Stimulated activated CD8-positive, alpha-beta memory T cell treated with anti-CD3 and anti-CD28 coated beads, Interleukin-7, amount 100 ng/mL, for 1 hour (primary cell): ENCODE measurements at places on chromosomes 4 and X.

- no peak for DNase-seq
Measured at GRCh38 chr4:184891816-184892397, 66.1 kb upstream of the ACSL1 start.

- DNase-seq = no peak
Measured at GRCh38 chr4:122784261-122784660, 42.4 kb upstream of the FGF2 start.

- DNase-seq = no peak
Measured at GRCh38 chr4:155402941-155403340, 26.2 kb upstream of the MAP9 start.

- DNase-seq = no peak
Measured at GRCh38 chr4:114237997-114238396, 258.6 kb upstream of the ARSJ start.

GRCh38 chr4:88143504-88143903, 14.9 kb downstream of the ABCG2 start:
- no peak for DNase-seq

GRCh38 chr4:122658818-122659295, 38.0 kb upstream of the IL21 start:
- no peak for DNase-seq

GRCh38 chrX:137566746-137567679, 1.1 kb downstream of the ZIC3 start:
- DNase-seq = no peak

- DNase-seq = no peak
Measured at GRCh38 chr4:48986654-48987164, 634 bp downstream of the CWH43 start.

- DNase-seq = no peak
Measured at GRCh38 chrX:41718481-41719235, 5.3 kb upstream of the GPR82 start.

DNA sequence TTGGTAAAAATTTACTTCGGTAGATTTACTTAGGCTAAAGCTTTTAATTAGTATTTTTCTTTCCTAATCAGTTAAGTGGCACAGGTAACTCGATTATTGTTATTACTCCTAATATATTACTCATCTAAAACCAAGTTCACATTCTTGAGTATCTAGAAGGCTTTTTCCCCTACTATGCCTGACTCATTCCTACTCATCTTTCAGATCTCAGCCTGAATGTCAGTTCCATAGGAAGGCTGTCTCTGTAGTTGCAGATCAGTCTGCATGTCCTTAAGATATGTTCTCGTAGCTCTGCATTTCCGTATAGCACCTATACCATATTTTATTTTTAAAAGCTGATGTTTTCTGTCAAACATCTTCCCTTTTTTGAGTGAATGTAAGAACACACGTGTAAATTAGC, 5.9 kb upstream of the FAM184B start:
- DNase-seq = no peak

DNA sequence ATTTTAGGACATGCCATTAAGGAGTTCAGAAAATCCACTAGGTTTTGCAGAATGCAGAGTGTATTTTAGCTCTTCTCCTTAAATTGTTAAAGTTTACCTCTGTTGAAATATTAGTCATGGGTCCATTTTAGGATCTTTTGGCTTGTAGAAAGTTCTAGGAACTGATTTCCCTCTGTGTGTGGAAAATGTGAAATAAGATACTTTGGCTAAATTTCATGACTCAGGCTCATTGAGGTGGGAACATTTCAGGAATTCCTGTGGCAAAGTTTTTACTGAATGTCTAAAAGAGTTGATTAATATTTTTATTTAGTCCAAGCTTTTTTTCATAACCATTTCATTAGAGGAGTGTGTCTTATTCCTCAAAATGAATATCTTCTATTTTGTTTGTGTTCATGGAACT, 7.0 kb downstream of the FHIP1A start:
- DNase-seq = no peak

GRCh38 chrX:36856849-36857248, 151.3 kb upstream of the FAM47C start:
- DNase-seq = no peak

DNA sequence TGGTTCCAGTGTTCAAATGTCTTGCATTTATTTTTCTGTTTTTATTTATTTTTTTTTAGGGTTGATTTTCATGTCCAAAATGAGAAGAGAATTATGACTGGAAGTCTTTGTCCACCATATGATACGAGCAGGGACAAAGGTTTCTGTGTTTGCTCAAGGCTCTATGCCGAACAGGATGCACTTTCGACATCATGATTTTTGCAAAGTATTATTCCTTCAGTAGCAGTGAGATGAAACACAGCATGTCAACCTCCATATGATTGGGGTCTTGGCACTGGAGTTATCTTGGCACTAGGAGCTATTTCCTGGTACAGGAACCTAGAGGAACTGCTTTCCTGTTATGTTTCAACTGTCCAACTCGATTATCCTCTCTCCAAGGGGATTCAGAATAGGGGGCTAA, 72.6 kb downstream of the UCHL1 start:
- DNase-seq = no peak

DNA sequence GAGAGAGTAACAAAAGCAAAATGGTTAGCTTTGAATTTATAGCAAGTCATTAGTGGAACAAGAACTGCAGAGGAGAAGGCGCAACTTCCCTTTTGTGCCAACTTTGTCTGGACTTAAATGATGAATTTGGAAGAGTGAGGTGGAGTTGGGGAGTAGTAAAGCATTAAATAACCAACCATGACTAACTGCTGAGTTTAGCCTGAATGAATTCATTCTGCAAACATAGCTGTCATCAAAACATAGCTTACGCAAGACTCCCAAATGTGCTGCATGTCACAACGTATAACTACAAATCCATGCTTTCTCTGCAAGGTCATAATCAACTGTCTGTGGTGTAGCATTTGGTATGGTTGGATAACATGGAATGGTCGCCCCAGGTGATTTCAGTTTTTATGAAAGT, 75.9 kb upstream of the RPL34 start:
- DNase-seq = no peak

DNA sequence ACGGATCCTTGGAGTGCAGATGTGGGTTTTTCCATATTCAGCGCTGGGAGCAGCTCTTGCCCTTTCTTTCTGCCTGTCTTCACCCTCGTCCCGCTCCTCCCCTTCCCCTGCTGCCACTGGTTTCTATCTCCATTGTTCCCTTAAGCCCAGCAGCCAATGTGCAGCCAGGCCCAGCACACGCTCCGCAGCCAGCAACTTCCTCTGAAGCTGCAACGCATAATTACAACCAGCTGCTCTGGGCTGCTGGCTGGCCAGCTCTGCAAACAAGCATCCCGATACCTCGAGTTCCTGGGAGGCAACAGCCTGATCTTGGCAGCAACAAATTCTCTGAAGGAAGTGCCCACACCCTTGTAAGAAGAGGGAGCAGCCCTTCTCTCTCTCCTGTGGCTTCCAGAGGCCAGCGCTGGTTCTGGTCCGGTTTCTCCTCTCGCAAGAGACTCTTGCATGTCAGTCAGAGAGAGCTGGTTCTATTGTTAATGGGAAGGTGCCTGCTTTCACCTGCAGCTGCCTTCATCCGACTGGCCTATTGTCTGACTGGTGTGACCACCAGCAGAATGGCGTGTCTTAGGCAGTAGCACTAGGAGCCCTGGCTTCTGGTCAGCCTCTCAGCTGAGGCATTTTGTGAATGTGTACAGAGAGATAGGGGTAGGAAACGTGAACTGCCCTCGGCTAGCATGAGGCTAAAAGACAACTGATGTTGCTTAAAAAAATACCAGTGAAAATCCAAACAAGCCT, 83.8 kb upstream of the MAML3 start:
- DNase-seq = no peak

DNA sequence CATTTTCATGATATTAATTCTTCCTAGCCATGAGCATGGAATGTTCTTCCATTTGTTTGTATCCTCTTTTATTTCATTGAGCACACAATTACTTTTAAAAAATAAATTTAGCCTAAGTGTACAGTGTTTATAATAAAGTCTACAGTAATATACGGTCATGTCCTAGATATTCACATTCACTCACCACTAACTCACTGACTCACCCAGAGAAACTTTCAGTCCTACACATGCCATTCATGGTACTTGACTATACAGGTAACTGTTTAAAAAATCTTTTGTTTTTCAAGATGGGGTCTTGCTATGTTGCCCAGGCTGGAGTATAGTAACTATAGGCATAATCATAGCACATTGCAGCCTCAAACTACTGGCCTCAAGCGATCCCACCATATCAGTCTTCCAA, 348.1 kb downstream of the RAPGEF2 start:
- no peak for DNase-seq

- no peak for DNase-seq
Measured at GRCh38 chr4:89939994-89940393, 45.3 kb downstream of the MMRN1 start.

DNA sequence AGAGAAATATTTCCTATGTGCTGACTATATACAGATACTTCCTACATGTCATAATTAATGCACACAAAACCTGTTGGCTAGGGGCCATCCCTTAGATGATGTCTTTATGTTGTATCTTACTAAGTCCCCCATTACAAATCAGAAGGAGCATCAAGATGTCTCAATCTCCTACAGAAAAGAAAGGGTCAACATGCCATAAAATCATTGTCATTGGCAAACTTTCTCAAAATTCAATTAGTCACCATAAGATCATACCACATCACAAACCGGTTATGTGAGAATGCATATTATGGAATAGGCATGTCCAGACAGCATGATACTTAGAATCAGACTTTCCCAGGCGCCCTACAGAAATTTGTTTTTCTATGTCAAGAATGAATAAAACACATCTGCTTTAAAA, 175.2 kb upstream of the TET2 start:
- DNase-seq = no peak

- DNase-seq = no peak
Measured at GRCh38 chr4:60034361-60034760, 1165.8 kb upstream of the ADGRL3 start.

DNA sequence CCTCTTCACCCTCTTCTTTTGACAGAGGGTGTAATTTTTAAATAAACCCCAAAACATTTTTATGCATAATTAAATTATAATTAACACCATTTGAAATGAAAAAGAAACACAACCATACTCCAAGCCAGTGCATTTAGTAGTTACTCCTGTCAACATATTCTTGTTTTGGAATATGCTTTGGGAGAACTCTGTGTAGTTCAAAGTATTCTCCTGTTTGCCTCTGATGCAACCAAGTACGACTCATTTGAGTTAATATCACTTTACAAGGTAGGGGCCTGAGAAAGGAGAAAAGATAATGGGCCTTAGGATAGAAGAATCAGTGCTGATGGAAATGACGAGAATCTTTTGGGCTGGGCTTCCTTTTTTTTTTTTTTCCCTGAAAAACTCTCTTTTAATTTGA, 2.7 kb downstream of the PTPN13 start:
- DNase-seq = no peak

DNA sequence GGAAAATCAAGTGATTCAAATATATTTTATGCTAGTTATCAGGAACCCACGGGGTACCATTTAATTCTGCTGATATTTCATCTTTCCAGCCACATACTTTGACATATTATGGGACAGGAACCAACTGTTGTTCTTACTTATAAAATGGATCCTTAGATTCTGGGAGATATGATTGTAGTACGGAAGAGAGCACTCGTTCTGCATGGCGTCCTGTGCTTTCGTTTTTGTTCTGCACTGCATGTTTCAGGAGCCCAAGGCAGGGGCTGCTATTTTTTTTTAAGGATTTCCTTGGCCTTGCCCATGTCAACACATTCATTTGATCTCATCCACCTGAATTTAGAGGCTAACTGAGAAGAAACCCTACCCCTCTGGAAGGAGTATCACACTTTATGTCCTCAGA, 245.5 kb upstream of the TLL1 start:
- DNase-seq = no peak

- no peak for DNase-seq
Measured at GRCh38 chr4:185997296-185997695, 71.7 kb upstream of the TLR3 start.

DNA sequence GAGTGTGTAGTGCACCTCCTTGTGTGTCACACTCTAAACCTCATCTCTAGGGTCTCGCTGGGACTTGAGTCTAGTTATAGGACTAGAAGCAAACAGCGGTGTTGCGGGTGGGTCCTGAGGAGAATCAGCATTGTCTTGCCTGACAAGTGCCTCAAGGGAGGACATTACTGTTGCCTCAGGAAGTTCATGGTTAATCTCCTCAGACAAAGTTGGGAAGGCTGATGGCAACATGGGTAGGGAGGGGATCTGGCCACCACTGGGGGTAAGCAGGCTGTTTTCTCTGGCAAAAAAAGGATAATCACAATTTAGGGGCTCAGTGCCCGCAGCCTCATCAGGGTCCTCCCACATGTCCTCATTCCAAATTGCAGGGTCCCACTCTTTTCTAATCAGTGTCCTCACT, 12.4 kb downstream of the ASB12 start:
- no peak for DNase-seq

DNA sequence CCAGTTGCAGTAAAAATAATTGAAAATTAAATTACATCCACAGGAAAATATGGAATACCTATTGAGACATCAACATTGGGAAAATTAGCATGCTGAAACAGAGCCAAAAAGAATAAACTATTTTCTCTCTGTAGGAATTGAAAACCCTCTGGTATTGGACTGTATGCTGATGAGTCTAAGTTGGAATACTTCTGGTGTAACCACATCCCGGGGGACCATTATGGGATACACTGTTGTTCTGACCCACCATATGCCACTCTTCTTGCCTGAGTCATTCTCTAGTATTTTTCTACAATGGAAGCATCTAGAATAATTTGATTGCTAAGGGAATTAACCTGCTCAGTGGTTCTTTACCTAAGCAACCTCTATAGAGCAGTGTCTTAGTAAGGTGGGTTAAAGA, 640.7 kb upstream of the AGA start:
- DNase-seq = no peak

DNA sequence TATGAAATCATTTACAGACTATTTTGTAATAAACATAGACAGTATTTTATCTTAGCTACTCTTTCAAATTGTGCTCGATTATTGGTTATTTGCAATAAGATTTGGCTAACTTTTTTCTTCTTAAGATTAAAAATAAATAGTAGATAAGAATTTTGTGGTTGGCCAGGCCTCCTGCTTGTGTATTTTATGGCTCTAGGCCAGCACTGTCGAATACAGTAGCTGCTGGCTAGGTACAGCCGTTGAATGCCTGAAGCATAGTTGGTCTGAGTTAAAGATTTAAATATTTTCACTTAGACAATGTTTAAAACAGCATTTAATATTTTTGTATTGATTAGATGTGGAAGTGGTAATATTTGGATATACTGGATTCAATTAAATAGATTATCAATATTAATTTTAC, 481.0 kb downstream of the SPRY1 start:
- no peak for DNase-seq

GRCh38 chr4:45554423-45554822, 569.4 kb downstream of the GABRG1 start:
- no peak for DNase-seq

- DNase-seq = no peak
Measured at GRCh38 chrX:2547736-2548135, 47.0 kb upstream of the DHRSX start.

DNA sequence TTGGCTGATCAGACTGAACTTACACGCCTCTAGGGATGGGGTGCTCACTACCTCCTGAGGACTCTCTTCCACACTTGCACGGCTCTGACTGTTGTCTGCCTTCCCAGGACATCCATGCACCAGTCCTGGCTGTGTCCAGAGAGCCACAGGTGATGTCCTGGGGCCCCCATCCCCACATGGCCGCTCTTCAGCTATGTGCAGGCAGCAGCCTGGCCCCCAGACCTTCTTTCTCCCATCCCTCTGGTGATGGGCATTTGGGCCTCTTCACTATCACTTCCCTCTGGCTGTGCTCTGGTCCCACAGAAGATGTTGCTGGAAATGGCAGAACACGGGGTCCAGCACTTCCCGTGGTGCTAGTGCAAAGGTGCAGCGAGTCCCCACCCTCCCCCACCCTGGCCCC, 40.9 kb upstream of the HMX1 start:
- DNase-seq = no peak
